ENCODE measurements at places on chromosomes 11 and 22.

DNA sequence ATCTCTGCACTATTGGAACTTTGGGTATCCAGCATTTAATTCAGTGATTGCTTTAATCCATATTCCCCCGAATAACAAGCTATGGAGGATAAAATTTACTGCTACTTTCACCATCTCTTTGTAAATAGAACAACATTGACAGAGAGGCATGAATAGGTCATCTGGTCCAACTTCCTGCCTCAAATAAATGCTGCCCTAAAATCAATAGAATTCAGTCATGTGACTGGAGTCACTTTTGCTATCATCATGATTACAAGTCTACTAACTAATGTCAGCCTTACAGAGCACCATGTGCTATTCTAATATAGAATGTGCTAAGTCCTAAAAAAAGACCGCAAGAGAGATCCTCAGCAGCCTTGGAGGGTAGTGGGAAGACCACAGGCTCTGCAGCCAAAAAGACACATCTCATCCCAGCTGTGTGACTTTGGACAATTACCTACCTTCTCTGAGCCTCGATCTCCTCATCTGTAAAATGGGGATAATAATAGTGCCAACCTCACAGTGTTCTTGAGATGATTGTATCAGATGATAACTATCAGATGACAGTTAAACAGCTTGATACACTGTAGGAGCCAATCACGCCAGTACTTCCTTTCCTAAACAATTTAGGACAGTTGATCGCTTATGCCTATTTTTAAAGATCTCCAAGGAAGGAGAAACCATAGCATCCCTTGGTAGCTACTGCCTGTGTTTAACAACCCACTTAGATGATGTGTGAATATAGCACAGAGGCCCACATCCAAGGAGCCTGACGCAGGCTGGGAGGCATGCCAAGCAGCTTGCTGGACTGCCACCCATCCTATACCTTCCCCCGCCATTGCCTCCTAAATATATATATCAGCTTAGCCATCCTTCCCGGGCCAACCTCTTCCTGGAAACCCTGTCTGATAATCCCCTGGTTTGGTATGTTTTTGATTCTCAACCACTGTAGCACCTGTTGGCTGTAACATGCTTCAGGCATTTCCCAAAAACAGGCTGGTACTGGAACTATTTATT is 77.3 kb upstream of the PHF21A start:
- DNase-seq: no peak

DNA sequence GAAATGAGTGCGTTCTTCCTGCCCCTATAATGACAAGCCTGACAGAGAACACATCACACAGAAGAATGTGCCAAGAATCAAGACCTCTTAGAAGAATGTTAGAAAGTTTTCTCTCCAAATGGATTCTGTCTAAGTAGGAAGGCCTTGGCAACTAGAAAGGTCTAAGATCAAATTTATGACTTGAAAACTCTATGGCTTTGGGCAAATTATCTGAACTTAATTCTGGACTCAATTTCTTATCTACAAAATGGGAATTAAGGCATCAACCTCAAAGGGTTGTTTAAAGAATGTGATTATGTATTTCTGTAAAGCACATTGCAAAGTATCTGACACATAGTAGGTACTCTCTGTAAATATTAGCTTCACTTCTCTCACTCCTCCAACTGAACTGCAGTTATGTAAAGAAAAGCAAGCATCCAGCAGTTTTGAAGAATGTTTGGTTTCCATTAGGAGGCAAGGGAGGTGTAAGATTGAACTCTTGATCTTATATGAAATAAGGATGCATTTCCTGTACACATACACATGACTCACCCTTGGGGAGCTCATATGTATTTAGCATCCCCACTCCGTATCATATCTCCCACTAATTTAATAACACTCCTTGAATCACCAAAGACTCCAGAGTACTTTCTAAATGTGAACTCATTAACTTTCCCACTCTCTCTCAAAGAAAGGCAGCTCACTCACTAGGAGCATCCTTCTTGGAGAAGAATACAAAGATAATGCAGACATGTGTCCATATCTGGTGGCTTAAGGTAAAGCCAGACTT is 77.6 kb downstream of the ETS1 start:
- no peak for DNase-seq

- no peak for DNase-seq
Observed at GRCh38 chr11:130198292-130198691, 38.7 kb downstream of the ST14 start.

DNA sequence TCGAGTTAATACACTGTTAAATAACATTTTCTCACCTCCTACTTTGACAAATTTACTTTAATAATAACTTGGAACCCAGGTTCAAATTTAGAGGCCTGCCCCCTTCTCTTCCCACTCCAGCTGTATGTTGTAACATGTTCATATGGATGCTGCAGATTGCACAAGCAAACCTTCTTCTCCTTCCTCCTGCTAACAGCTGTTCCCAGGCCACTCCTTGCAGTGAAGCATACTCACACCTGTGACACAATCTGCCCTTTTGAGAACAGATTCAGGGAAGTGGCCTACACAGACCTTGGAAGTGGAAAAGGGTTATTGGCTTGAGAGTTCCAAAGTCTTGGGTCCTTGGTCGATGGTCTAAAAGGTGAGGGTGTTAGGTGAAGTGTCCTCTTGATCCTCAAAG is 131.9 kb downstream of the TEAD1 start:
- no peak for DNase-seq

GRCh38 chr22:44276041-44276440 is 36.7 kb downstream of the SHISAL1 start:
- no peak for DNase-seq

DNA sequence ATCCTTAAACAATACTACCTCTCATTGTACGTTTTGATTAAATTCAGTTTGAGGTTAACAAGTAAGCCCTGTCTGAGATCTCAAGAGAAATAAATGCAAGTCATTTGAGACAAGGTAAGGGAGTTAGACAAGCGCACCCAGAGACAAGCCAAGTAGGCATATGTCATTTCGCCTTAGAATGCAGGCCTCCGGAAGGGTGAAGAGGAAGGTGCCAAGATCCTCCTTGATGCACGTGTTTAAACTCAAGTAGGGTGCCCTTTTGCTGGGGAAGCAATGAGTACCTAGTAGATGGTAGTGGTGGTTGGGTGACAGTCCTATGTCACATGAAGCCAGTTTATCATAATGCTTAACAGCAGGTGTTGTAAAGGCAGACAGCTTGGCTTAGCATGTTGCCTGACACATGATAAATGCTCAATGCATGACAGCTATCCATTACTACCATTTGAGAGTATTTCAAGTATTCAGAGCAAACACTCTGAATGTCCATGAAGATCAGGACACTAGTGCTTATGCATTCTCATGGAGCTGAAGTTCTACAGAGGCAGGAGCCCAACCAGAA is 415.9 kb downstream of the TMEM135 start:
- DNase-seq: peak; percentile 28

DNA sequence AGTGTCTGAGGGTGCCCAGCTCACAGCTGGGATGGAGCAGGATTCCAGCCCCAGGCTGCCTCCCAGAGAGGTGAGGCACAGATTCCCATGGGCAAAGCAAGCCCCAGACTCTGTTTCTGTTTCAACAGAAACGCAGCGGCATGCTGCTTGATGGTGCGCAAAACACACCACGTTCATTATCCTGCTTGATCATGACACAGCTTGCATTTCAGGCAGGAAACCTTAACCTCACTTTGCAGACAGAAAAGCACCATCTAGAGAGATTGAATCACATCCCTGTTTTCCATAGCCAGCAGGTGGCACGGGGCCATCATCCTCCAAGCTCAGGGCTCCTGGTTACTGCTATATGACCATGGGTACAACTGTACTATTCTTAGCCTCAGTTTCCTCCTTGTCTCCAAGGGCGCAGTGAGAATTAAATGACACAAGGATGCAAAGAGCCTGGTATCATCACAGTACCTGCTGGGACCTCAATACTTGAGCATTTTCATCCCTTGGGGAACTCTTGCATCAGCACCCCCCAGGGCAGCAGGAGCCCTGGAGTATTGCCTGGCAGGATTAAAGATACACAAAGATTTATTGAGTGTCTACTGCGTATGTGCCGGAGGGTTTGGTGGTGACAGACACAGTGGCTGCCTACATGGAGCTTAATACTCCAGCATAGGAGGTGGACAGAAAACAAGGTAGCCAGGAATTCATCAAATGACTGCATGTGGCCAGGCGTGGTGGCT is 110.0 kb downstream of the TP53I11 start:
- DNase-seq: no peak

GRCh38 chr11:26946257-26946716 is 47.6 kb upstream of the FIBIN start:
- DNase-seq: no peak

GRCh38 chr11:73623686-73624085 is 22.7 kb upstream of the PLEKHB1 start:
- no peak for DNase-seq

DNA sequence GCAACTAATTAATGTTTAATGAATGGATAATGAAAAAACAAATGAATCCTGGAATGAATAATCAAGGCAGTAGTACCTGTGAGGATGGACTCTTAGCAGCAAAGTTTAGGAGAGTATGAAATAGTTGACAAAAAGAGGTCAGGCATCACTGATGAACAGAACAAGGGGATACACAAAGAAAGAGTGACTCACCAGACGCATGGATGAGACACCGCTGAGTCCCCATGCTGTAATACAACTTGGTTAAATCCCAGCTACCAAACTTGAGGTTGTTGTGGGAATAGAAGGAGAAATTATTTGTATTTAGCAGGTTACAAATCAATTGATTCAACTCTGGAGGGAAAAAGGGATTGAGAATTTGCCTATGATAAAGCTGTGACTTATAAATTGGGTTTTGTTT is 976.9 kb upstream of the TENM4 start:
- DNase-seq: no peak

GRCh38 chr11:1568441-1568911 is 3.6 kb downstream of the DUSP8 start:
- DNase-seq: no peak

- no peak for DNase-seq
Observed at GRCh38 chr11:9091044-9091922, at the start of gene SCUBE2. Gene SCUBE2, minus strand, starts transcription at chr11:9091599. Its CDS starts 71 bp downstream, at chr11:9091528.

DNA sequence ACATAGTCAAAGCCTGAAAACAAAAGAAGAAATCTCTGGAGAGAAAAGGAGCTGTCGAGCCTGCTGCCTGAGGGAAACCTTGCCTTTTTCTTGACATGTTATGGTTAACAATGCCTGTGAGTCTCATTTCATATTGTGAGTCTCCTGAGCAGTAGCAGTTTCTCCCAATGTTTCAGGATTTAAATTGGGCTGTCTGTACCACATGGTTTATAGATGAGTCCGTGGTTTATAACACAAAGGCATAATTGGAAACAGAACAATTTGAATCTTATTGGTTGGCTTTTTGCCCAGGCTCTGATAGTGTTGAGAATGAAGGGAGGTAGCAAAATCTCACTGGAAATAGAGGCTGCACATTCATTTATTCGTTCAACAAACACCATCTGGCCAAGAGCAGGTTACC is 540.9 kb downstream of the RAB38 start:
- no peak for DNase-seq

- DNase-seq: no peak
Observed at GRCh38 chr11:128324051-128324481, 263.3 kb downstream of the ETS1 start.

GRCh38 chr22:22201185-22201929 is 43.2 kb upstream of the VPREB1 start:
- DNase-seq: no peak

DNA sequence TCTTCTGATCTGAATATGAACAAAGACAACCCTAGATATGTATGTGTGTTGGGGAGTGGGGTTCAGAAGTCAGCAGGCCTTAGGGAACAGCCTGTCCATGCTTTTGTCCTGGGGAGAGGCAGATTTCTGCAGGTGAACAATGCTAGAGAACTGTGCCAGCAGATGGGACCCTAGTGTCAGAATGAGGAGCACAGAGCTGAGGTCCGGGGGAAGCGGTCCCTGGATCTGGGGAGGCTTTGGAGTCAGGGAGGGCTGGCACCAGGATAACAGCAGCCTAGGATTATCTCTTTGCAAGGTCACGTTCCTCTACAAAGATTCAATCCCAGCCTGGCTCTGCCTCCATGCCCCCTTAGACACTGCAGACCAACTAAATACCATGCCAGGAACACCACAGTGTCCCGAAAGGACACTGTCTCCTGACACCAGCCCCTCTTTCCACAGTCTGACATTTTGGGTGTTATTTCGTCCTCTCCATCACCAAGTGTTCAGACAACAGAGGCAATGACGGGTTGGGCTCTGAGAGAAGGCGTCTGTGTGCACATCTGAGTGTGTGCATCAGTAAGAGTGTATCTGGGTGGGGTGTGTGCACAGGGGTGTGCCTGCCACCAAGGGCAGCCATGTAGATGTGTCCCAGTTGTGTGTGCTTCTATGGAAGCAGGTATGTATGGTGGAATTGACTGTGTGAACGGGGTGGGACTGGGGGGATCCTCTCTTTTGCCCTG is 43.5 kb downstream of the EIF3F start:
- DNase-seq: no peak

DNA sequence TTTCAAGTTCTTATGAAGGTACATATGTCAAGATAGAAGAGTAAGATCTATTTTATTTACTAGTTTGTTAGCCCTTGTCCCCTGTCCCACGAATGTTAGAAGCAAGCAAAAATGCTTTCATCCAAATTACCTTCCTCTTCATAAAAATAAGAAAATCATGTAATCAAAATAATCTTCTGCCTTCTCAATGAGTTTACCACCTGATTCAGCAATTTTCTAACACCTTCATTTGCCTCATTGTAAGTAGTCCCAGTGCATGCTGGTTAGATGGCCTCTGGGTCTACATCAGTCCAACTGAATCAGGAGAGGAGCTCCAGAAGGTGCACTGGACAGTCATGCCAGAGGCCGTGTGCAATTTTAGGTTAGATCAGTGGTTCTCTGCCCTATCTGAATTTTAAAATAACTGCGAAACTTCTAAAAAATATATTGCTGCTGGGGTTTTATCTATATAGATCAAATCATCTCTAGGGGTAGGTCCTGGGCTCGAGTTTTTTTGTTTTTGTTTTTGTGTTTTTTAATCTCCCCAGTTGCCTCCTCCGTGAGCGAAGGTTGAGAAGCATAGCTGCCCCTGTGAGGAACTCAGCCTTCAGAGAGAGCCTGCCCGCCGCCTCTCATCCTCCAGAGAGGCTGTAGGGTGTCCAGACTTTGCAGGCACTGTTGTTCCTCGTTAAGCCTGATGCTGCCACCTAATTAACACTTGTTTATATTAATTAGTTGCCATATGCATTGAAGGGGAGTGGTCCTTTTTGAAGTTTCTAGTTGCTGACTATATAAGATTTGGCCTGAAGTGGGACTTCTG is 32.2 kb downstream of the C22orf31 start:
- DNase-seq: no peak

- DNase-seq: no peak
Observed at GRCh38 chr11:43968719-43969118, 26.3 kb downstream of the C11orf96 start.

DNA sequence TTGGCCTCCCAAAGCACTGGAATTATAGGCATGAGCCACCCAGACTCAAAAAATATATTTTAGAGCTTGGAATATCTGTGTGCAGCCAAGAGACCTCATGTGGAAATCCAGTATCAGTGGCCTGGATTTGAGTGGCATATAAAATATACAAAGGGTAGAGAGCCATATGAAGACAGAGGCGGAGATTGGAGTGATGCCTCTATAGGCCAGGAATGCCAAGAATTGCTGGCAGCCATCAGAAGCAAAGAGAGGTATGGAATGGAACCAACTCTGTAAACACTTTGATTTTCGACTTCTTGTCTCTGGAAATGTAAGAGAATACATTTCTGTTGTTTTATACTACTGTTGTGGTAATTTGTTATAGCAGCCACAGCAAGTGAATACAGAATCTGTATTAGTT is 123.0 kb downstream of the PLEKHA7 start:
- DNase-seq: no peak

- no peak for DNase-seq
Observed at GRCh38 chr11:34534826-34535225, 21.2 kb upstream of the ELF5 start.

Measured in NCI-H187 (cell line).